ENCODE measurements at places on chromosomes 4 and X.

GRCh38 chrX:10135561-10136399 is 21.0 kb upstream of the CLCN4 start:
- DNase-seq: no peak

- no peak for DNase-seq
These were observed 69.2 kb downstream of the VCX3A start for GRCh38 chrX:6465756-6466155.

- no peak for DNase-seq
These were observed 415.0 kb downstream of the BCOR start for GRCh38 chrX:39682778-39683177.

DNA sequence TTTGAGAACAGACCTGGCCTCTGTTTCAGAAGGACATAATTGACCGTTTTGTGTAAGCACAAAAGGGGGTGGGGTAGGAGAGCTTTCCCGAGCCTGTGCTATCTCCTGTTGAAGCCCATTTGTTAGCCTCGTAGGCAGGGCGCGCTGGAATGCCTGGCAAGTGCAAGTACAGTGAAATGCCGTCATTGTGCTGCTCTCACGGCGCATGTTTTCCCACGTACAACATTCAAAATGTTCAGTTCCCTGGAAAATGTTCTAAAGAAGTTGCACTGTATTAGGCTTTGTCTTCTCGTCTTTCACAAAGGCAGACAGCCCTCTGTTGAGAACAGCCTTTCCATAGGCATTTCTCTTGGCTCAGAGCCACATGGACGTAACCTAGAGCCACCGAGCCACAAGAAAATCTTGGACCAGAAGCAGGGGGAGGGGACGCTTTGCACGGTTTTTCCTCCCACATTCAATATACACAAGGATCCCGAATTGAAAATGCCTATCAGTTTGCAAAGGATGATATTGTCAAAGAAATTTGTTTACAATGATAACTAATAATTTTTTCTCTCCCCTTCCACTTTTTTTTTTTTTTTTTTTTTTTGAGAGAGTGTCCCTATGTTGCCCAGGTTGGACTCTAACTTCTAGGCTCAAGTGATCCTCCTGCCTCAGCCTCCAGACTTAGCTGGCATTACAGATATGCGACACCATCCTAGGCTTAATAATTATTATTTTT is 54.6 kb upstream of the RAPGEF2 start:
- peak; percentile 57 for DNase-seq

DNA sequence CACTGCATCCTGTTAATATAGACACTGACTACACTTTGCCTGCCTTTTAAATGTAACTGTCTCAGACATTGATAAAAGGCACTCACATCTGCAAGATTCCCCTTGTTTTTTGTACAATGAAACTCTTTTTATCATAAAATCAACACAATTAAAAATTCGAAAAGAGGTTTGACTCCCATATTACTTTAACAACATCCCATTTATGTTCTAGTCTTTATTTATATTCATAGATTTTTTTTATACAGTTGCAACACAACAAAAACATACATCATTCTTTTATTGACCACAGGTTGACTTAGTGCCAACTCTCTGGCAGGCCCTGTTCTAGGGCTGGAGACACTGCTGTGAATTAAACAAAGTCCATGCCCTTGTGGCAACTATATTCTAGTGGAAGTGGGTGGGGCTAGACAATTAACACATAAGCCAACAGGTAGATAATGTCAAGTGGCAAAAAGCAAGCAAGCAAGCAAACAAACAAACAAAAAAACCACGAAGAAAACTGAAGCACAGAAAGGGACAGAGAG is 36.8 kb downstream of the ANK2 start:
- no peak for DNase-seq

- DNase-seq: no peak
These were observed 186.1 kb downstream of the ENOX2 start for GRCh38 chrX:130716781-130717413.

- DNase-seq: no peak
These were observed 10.2 kb upstream of the ATP6AP2 start for GRCh38 chrX:40570346-40571093.

DNA sequence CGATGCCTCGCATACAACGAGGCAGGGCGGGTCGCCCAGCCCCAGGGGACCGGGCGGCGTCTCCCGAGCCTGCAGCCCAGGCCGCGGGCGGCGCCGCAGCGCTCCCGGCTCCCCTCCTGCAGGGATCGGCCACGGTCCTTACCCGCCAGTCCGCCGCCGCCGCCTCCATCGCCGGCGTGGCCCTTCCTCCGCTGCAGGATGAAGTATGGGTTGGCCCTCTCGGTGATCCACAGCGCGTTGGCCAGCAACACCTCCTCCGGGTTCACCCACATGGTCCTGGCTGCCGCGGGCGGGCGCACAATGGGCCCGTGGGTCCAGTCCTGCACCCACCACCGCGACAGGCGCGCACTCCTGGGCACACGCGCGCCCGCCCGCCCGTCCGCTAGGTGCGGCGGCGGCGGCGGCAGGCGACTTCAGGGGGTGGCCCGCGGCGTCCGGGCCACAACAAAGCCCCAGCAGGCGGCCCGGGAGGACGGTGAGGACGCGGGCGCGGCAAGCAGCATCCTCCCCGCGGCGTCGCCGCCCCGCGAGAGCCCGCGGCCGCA is 339 bp downstream of the TBC1D9 start:
- peak; percentile 44 for DNase-seq

DNA sequence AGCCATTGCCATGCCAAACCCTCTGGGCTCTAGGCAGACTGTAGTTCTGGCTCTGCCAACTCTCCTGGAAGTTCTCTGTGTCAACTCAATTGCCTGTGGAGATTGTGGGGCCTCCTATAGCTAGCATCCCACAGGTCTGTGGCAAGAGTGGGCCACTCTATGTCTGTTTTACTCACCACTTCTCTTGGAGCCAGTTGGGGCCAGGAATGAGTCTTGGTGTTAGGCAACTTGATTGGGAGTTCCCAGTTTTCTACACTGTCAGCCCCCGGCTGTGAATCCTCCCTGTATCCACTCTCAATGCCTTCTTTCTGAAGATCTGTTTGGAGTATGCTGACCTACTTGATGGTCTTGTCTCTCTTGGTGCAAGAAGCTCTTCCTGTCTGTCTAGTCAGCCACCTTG is 48.2 kb upstream of the EPGN start:
- DNase-seq: no peak

DNA sequence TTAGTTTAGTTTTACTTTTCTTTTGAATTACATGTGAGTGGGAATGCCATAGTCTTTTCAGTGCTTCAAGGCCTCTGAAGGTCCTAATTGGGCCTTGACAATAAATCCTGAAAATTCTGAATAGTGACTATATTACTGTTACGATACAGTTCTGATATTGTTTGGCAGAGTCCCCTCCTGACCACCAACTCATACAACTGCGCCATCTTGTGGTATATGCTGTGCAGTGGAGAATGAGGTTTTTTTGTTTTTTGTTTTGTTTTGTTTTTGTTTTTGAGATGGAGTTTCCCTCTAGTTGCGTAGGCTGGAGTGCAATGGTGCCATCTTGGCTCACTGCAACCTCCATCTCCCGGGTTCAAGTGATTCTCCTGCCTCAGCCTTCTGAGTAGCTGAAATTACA is 56.6 kb upstream of the CHRDL1 start:
- no peak for DNase-seq

DNA sequence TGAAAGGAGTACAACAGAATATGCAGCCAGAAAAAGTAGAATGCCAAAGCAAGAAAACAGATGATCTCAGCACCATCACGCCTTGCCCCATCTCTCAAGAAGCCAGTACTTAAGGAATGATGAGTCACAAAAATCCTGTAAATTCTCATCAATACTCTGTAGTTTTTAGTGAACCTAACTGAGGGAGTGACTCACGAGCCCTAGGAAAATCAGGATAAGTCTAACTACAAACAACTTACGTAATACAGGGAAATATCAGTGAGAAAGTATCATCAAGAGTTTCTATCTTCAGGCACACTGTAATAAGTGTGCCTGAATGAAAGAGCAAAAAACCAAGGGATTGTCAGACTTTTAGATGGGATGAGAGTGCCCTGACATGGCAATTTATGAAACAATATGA is 644.4 kb downstream of the STPG2 start:
- DNase-seq: no peak
